NCI-H1105 (cell line): ENCODE measurements at places on chromosomes 7 and 10.
A peak's percentile ranks its signal among the peaks of the same experiment; 100 is the strongest.

- DNase-seq: no peak
Observed at GRCh38 chr7:148626828-148627227, 36.3 kb downstream of the C7orf33 start.

DNA sequence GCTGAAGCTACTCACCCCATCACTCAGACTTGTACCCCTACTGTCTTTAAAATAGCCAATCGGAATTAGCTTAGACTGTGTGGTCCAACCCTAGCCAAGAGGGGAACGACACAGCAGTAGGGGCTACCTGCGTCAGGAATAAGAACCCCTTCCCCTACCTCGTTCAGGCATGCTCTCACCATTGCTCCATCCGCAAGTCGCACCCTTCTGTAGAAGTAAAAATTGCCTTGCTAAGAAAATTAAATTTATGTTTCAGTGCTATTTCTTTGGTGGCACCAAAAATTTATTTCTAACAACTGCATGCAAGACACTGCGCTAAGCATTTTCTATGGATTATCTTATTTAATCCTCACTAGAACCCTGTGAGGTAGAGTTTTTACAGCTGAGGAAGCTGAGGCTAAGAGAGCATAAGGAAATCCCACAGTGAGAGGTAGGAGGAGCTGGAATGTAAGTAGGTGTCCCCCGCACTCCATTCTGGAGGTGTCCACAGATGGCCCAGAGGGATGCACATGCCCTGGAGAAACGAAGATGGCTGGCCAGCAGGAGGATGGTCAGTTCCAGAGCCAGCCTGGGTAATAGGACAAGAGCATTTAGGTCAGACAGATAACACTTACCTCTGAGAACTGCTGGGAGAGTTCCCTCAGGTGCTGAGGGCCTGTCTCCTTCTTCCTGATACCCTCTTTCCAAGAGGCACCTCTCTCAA, 15.3 kb upstream of the CACUL1 start:
- DNase-seq: no peak

GRCh38 chr7:97381815-97382554, 264.5 kb downstream of the SDHAF3 start:
- DNase-seq: no peak

- DNase-seq: no peak
Observed at GRCh38 chr7:55138663-55139062, 119.8 kb downstream of the EGFR start.

- DNase-seq: no peak
Observed at GRCh38 chr7:132154248-132154647, 422.0 kb downstream of the PLXNA4 start.

GRCh38 chr7:3504384-3504783, 203.3 kb downstream of the SDK1 start:
- no peak for DNase-seq

DNA sequence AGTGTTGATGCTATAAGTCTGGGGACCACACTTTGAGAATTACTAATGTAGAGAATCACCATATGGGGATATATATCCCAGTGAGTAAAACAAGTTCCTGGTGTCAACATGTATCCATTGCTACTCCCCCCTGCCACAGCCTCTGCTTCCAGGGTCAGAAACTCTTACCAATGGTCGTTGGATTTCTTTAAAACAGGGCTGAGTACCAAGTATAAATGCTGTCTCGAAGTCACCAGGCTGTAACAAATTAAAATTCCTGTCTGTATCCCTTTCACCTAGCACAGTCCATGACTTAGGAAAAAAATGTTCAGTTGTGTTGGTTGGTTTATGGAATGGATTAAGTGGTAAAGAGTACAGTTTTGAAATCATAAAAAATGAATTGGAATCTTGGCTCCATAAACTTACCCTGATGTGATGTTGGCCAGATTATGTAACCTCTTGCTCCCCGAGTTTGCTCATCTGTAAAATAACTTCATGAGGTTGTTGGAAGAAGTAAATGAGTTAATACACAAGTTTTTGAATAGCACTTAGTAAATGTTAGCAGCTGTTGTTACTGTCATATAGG, 364.0 kb upstream of the LRGUK start:
- DNase-seq: no peak

- DNase-seq: no peak
Observed at GRCh38 chr10:61024151-61024855, 80.3 kb upstream of the RHOBTB1 start.

GRCh38 chr10:38054361-38054797, 39.8 kb upstream of the ZNF37A start:
- DNase-seq: no peak

GRCh38 chr7:140698477-140698876, 2.0 kb downstream of the NDUFB2 start:
- no peak for DNase-seq

GRCh38 chr7:99860281-99861127, 16.3 kb downstream of the OR2AE1 start:
- no peak for DNase-seq

- no peak for DNase-seq
Observed at GRCh38 chr10:95525033-95525418, 36.1 kb downstream of the SORBS1 start.

- peak; percentile 55 for DNase-seq
Observed at GRCh38 chr10:91210014-91210413, 10.4 kb upstream of the PCGF5 start.

- DNase-seq: no peak
Observed at GRCh38 chr10:123998197-123999141, 94.9 kb downstream of the CHST15 start.

- DNase-seq: no peak
Observed at GRCh38 chr7:72445075-72445474, 32.9 kb upstream of the CALN1 start.

DNA sequence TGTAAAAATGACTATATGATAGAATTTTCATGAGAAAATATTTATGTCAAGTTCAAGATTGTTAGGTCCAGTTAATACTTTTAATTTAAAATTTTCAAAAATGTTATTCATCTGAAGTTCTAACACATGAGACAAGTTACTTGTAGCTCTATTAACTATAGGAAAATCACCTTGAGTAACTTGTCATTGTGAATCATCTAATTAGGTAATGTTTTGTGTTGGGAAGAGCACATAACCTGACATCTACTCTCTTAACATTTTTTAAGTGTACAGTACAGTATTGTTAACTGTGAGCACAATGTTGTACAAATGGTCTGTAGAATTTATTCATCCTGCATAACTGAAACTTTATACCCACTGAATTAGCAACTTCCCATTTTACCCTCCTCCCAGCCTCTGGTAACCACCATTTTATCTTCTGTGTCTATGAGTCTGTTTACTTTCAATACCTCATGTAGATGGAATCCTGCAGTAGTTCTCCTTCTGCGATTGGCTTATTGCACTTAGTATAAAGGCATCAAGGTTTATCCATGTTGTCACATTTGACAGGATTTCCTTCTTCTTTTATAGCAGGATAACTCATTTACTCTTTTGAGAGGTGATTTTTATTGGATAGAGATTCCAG, 54.6 kb downstream of the ARL4A start:
- DNase-seq: no peak

- no peak for DNase-seq
Observed at GRCh38 chr7:95840953-95841950, 68.9 kb downstream of the DYNC1I1 start.

- no peak for DNase-seq
Observed at GRCh38 chr10:18689498-18689897, 30.3 kb downstream of the ARL5B start.

DNA sequence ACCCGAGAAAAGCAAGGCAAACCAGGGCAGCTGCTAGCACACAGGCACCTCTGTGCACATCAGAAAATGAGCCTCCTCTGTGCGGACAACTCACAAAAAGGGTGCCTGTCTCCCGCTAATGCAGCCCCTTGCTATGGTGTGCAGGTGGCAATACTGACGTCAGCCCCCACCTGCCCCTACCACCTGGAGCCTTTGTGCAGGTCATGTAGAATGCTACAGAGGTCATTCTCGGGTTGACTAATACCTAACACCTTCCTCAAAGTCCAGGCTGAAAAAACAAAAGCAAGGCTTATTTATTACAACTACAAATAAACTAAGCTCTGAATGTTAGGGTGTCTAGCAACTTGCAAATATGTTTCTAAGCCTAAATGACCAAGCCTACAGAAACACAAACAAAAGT, 13.9 kb downstream of the PIP4K2A start:
- no peak for DNase-seq

DNA sequence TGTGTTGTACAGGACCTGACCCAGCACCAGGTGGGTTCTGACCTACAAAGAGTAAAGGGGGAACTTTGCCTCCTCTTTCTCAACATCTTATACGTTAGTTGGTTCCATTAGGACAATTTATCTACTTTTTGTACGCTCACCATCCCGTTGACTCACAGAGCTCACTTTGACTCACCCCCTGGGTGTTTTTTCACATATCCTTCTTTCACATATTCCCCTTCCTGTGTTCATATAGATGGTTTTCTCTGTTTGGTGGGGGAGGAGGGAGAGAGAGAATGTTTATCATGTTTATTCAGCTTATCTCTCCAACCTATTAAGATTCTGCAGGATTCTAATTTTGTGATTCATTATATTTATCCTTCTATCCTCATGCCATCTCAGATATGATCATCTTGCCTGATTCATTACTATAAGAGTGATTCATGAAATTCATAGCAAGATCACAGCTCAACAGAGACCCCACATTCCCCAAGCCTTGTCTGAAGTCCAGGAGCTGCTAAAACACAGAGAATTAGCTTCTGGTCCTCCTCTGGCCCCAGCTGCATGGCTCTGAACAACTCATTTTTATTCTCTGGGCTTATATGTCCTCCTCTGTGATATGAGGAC, 37.2 kb downstream of the PRSS2 start:
- DNase-seq: no peak

GRCh38 chr7:76408121-76408560, 1.4 kb downstream of the SSC4D start:
- DNase-seq: no peak

DNA sequence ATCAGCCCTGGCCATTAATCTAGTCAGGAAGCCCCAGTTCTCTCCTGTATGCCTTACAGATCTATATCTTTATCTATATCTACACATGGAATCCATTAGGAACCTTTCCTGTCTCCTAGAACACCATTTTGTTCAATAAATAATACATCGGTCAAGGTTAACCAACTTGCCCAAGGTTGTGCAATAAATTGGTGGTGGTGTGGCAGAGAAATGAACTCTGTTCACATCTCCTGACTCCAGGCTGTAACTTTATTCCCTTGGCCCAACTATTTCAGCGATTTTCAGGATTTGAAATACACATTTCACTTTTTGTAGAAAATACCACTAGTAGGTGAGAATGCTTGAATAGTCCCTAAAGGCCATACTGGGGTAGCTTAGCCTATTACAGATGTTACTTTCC, 712.5 kb upstream of the FZD8 start:
- no peak for DNase-seq

DNA sequence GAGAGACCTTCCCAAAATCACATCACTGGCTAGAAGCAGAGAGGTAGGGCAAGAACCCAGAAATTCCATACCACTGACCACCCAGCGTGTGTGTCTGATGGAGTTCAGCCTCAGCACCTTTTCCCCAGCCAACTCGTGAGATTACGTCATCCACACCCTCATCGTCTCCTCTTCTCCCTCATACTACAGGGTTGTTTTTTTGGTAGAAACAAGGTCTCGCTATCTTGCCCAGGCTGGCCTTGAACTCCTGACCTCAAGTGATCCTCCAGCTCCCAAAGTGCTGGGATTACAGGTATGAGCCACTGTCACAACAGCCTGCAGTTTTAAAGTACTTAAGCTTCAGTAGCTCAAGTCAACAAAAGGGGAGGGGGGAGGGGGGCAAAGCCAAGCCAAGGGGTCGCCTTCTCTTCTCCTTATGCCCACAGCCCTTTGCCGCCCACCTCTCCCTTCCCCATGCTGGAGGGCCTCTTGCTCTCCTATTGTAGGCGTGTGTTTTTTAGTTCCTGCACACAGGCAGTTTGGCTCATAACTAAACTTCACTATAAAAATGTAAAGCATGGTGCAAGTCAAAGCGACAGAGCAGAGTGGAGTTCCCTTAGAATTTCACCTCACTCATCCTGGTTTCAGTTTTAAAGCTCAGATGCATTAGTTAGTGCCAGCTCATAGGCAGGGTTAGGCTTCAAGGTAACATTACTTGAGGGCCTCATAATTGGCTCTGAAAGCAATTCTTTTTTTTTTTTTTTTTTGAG, 5.2 kb upstream of the PRDX3 start:
- no peak for DNase-seq

- DNase-seq: no peak
Observed at GRCh38 chr7:142537760-142538159, 211.5 kb upstream of the PRSS1 start.

DNA sequence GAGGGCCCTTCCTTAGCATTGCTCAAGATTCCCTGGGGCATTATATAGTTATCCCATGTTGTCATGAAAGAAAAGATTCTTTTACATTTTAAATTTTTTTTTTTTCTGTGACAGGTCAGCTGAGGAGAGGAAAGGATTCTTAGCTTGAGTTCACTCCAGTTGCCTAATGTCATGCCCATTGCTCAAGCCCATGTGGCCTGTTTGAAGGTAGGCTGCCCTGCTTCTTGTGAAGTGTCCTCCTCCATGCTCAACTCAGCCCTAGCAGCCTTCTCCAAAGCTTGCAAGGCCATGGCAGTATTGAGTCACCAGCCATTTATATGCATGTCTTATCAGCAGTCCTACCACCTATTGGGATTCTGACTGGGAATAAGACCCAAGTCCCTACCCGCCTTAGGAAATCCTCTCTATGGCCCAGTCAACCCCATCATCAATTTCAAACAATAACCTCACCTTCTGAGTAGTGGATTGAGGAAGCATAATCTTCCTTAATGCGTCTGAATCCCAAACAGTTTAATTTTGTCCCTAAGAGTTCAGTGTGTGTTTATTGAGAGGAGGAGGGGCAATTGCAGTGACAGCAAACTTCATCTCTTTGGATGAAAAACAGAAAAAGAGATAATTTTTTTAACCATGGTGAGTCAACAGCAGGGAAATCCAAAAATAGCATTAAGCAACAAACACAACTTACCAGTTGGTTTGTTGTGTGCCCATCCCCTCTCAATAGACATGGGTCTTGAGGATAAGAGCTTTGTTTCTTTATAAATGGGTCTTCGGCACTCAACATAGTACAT, 38.6 kb upstream of the WASL start:
- no peak for DNase-seq

GRCh38 chr10:113454341-113455061, 98.4 kb upstream of the HABP2 start:
- DNase-seq: no peak

DNA sequence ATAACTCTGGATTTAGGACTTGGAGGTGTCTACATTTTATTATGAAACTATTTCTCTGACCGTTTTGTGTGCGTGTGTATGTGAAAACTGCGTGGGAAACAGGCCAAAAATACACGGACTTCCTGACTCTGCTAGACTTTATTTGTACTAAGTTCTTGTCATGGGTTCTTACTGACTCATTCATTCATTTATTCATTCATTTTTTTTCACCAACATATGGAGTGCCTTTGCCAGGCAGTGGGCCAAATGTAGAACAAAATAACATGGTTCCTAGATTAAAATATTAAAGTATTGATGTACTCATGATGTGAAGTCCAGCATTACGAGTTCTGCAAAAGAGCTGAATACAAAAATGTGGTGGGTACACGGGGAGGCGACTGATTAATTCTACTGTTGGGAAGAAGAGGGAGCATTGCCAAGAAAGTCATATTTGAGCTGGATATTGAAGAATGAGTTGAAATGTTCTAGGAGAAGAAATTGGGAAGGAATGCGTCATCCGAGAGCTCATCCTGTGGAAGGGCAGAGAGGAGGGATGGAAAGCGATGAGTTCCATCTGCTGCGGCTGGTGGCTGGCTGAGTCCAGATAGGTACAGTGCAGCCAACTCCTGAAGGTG, 24.6 kb downstream of the CACNB2 start:
- DNase-seq: no peak
